Astrocyte of the cerebellum (primary cell): ENCODE measurements at places on chromosomes 1 and 21.
A peak's percentile ranks its signal among the peaks of the same experiment; 100 is the strongest.

DNA sequence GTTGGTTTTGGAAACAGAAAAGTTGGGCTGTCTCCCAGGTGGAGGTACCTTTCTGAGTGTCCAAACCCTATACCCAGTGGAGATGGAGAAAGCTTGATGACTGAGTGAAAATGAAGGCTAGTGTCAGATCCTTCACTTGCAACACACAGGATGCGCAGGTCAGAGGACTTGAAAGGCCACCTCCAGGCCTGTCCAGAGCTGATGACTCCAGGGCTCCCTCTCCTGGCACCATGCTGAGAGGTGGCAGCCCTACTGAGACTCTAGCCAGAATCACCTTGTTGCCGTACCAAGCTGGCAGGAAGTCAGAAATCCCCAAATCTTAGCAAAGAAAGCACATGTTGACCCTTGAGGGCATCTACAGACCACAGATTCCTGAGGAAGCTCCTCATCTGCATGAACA lies 16.4 kb downstream of the KNCN start:
- DNase-seq = no peak

DNA sequence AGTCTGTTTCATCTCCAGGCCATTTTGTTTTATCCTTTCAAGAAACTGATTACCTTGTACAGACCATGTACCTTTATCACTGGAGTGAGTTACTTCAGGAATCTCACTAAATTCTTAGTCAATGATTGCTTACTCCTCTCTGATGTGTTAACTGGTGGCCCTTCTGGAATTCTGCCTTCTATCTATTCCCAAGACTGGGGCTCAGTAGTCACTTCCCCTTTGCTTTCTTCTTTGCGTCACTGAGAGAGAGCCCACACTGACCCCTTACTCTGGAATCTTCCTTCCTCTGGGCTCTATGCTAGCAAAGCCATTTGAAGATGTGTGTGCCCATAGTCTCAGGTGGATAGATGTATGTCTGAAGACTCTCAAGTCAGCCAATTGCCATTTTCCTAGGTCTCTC lies 34.6 kb downstream of the XCL2 start:
- no peak for DNase-seq

- peak; percentile 74 for DNase-seq
Measured at GRCh38 chr1:240109920-240110636, 18.4 kb downstream of the FMN2 start.

DNA sequence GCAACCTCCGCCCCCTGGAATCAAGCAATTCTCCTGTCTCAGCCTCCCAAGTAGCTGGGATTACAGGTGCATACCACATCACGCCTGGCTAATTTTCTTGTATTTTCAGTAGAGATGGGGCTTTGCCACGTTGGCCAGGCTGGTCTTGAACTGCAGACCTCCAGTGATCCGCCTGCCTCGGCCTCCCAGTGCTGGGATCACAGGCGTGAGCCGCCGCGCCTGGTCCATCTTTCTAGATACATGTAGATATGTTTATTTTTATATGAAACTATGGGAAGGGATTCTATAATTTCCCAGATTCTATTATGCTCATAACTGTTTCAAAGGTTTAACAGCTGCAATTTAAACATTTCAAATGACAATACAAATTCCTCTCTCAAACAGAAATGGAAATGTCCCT lies 27.1 kb downstream of the CLCC1 start:
- DNase-seq = no peak

DNA sequence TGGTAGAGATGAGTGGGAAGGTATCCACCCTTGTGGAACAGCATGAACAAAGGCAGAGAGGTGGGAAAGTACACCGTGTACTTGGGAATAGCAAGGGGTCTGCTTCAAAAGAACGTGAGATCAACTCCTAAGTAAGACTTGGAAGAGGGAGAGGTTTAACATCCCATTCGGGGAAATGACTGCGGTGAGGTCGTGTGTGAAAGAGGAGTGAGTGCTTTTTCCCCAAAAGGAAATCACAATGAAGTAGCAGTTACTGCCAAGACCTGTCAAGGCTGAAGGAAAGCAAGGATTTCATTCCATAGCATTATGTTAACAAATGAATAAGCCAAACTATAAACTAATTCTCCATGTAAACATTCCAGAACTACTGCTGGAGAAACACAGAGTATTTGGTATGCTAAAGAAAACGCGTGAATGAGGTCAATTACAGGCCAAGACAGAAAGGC lies 20.0 kb upstream of the SYDE2 start:
- DNase-seq = no peak

- no peak for DNase-seq
Measured at GRCh38 chr1:145999321-146000024, 3.1 kb upstream of the TXNIP start.

DNA sequence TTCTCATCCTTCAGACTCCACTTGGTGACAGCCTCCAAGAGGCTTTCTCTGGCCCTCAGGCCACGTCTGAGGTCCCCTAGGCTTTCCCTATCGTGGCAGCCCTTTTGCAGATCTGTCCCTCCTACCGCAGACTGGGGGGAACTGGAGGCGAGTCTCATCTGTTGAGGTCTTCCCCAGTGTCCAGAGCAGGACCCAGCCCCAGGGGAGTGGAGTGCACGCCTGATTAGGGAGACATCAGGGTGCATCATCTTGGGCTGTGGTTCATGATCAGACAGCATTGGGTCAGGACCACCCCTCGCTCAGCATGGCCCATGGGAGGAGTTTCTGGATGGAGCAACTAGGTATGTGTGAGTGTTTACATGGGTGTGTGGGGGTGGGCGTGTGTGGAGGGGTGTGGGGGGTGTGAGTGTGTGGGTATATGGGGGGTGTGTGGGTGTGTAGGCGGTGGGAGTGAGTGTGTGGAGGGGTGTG lies 8.5 kb upstream of the MATN1 start:
- no peak for DNase-seq

- DNase-seq = peak; percentile 16
Measured at GRCh38 chr1:201348211-201348566, 29.3 kb downstream of the TNNT2 start.

DNA sequence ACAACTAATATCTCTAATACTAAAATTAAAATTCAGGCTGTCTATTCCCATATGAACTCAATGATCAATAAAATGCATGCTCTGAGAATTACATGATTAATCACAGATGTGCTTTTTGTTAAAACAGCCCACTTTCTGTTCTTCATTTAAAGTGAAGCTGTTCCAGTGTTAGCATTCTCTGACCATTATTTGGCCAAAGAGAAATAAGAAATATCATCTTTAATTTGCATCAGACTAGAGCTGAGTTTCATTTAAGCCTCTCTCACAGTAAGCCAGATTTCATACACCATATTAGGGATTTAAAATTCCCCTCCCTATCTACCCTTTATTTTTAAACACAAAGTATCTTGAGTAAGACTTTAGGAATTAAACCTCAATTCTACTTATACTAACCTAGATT lies 261.6 kb downstream of the TPR start:
- DNase-seq = no peak

- no peak for DNase-seq
Measured at GRCh38 chr1:245829826-245830225, 675.0 kb downstream of the KIF26B start.

DNA sequence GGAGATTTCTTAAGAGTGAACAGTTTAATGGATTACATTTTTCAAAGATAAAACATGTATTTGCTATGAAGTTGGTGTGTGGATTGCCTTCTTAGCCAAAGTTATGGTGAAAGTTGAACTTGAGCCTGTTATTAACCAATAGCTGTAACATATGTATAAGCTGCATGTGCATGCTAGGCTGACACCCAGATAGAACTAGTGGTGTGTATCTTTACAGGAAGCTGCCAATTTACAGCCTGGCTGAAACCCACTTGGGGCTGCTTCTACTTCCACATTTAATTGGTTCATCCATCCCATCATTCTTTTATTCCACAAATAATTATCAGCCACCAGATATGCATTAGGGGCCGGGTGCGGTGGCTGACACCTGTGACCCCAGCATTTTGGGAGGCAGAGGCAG lies 3.3 kb downstream of the PLA2G5 start:
- no peak for DNase-seq

GRCh38 chr1:66041654-66042053 lies 249.0 kb downstream of the PDE4B start:
- no peak for DNase-seq
